CD4-positive, alpha-beta T cell treated with Interleukin-4 for 4 hours (primary cell): ENCODE measurements at places on chromosomes 5 and 9.

GRCh38 chr9:121688146-121688680, 36.8 kb downstream of the DAB2IP start:
- no peak for DNase-seq

- DNase-seq = no peak
Observed at GRCh38 chr9:120677965-120678364, 36.3 kb downstream of the MEGF9 start.

DNA sequence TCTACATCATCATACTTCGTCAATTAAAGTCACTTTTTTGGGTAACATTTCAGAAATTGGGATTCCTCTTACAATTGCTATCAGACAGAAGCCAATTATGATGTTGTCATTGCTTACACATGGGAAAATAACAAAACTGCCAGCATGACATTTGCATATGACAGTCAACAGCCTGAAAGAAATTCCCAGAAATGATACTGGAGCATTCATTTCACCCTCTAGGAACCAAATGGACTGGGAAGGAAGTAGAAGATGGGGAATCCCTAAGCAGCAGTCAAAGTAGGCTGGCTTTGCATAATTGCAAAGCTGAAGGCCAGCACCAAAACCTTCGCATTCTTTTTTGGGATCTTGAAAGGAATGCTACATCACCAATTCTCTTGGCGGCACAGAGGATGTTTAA, 10.7 kb downstream of the HMGCS1 start:
- no peak for DNase-seq

DNA sequence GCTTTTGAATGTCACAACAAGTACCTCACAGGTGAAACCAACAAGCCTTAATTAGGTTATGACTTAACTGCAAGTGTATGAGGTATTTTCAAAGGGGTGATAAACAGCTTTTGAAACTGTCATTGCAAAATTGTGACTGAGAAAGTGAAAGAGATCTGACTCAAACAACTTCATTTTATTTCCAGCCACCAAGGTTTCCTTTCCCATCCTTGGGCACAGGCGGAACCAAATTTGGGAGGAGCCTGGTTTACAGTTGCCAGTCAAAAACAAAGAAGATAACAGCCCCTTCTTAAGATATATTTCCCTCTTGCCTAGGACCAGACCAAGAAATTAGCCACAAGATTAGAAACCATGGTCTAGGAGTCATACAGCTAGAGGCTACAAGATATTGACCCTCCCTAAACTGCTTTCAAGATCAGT, 417.1 kb downstream of the CSNK1G3 start:
- DNase-seq = no peak

DNA sequence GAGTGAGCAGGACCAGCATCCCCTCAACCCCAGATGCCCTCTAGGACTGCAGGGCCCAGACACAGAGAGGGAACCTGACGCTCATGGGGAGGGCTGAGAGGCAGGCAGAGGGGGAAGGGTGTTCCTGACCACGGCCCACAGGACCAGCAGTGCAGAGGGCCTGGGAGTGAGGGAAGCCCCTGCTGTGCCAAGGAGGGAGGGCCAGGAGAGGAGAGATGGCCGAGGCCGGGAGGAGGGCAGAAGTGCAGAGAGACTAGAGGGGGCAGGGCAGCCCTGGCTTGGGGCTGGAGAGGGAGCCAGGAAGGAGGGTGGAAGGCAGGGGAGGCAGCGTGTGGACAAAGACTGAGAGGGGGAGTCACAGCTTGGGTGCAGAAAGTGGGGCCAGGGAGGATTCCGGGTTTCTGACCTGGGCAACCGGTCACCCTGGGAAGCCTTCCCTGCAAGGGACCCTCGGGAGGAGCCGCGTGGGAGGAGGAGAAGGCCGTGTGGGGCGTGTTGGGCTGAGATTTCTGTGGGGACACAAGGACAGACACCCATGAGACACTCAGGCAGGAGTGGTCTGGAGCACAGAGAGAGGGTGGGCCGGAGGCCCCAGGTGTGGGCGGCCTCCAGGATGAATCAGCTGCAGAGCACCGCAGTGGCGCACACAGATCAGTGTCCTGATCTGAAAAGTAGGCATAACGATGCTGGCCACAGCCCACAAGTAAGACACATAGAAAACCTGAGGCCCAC, 117.5 kb downstream of the ADAMTS2 start:
- DNase-seq = no peak

GRCh38 chr5:172731680-172732074, 39.3 kb downstream of the DUSP1 start:
- peak; percentile 27 for DNase-seq

DNA sequence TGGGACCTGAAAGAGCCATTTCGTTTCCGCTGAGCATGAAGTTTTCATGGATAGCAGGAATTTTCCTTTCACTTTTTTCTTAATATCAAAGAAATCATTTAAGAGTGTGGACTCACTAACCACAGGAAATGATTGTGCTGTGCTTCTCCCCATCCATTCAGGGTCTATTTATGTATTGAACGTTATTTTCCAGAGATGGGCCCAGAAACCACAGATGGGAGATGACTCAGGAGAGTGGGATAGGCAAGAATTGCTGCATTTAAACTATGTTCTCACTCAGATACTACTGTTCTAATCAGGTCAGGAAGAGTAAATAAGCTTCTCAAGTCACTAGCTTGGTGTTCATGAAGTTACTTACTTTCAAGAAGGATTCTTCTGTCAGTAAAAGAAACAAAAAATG, 763.8 kb downstream of the DTWD2 start:
- no peak for DNase-seq

DNA sequence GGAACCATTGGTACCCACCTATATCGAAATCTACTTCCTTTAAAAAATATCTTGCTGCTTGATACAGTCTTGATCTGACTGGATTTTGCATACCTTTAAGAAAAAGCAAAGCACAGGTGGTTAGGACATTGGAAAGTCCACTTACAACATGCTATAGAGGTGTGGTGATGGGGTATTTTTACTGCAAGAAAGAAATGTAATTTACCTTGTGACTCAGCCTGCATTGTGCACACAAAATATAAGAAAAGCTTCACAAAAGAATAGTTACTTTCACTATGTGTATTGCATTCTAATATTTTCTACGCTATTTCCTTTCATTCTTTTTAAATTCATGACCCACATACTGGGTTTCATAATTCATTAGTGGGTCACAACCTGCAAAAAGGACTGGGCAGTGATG, 236.2 kb upstream of the RASEF start:
- no peak for DNase-seq

- peak; percentile 6 for DNase-seq
Observed at GRCh38 chr5:1724822-1725602, 74.6 kb downstream of the MRPL36 start.

- DNase-seq = no peak
Observed at GRCh38 chr5:32843531-32843895, 132.4 kb downstream of the NPR3 start.

- DNase-seq = no peak
Observed at GRCh38 chr5:68662804-68663307, 431.0 kb upstream of the SLC30A5 start.

DNA sequence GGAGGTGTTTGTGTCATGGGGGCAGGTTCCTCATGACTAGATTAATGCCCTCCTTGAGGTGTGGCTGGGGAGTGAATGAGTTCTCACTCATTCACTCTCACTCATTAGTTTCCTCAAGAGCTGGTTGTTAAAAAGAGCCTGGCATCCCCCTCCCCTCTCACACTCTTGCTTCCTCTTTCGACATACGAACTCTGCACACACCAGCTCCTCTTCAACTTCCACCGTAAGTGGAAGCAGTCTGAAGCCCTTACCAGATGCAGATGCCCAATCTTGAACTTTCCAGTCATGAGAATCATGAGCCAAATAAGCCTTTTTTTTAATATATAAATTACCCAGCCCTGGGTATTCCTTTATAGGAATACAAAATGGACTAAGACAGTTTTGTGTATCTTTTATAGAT, 82.5 kb downstream of the SPRY4 start:
- no peak for DNase-seq

- DNase-seq = peak; percentile 45
Observed at GRCh38 chr5:87074934-87075541, 192.6 kb upstream of the RASA1 start.

DNA sequence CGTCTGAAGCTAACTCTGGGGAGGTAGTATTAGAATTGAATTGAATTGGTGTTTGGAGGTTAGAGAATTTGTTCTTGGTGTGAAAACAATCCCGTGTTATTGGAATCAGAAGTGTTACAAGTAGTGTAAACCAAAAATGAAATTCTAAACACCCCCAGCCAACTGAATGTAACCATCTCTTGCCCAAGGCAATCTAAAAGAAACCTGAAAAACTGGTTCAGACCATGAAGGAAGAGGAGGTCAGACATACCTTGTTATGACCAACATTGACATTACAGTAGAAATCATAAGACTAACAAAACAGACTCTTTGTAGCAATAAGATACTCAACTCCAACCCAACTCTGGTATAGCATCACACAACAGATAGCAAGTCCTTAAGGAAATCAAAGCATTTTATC, 159.0 kb downstream of the TUSC1 start:
- no peak for DNase-seq

- DNase-seq = no peak
Observed at GRCh38 chr9:87427851-87428506, 69.7 kb upstream of the DAPK1 start.

- DNase-seq = no peak
Observed at GRCh38 chr5:131943916-131944315, 1.5 kb downstream of the MEIKIN start.

DNA sequence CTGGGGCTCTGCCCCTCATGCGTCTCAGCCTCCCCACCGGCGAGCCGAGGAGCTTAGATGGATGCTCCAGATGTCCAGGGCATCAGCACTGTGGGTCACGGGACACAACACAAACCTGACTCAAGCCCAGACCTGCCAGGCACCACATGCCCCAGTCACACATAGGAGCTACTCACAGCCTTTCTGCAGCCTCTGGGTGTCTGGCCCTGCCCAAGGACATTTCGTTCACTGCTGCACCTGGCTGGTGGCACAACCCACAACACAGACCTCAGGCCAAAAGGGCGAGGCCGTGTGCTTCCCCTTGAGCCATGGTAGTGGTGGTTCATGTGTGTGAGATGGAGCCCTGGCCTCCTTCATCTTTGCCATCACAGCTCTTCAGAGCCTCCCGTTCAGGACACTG, 89.6 kb upstream of the FCN2 start:
- DNase-seq = no peak

GRCh38 chr5:180007582-180007981, 64.0 kb downstream of the RNF130 start:
- DNase-seq = no peak

GRCh38 chr5:160468363-160468975, 46.8 kb downstream of the PTTG1 start:
- DNase-seq = no peak

DNA sequence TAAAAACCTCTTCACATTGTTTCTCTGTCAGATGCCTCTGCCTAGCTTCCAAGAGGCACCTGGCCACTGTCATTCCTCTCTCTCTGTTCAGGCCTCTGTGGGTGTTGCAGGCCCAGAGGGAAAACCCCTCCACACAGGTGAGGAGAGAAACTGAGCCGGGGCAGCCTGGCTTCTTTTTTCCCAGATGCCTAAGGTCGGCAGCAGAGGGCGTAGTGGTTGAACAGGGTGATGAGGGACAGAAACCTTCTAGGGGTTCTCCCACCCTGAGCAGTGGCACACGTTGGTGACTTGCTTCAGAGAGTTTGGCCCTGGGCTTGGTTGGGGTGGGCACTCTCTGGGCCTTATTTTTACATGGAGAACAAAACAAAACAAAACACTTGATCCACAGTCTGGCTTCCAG, 12.2 kb downstream of the IL9 start:
- DNase-seq = no peak

GRCh38 chr9:133494636-133495326, 15.9 kb upstream of the SLC2A6 start:
- no peak for DNase-seq

- DNase-seq = no peak
Observed at GRCh38 chr5:77987331-77987730, 211.2 kb upstream of the TBCA start.

- DNase-seq = no peak
Observed at GRCh38 chr5:60958712-60959111, 13.7 kb downstream of the NDUFAF2 start.

GRCh38 chr9:100216178-100216787, 117.2 kb downstream of the INVS start:
- peak; percentile 60 for DNase-seq

DNA sequence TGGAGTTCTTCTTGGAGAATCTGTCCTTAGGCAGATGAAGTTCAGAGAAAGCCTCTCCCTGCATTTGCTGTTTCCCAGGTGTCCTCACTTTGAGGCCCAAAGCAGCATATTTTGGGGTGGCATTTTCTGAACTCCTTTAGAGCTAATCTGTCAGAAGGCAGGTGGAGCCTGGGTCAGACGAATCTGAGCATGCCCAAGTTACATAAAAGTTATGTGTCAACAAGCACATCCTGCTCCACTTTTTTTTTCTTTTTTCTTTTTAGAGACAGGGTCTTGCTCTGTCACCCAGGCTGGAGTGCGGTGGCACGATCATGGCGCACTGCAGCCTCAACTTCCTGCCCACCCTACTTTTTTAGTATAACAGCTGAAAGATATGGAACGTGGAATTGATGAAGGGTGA, 41.3 kb upstream of the HSPA9 start:
- DNase-seq = no peak

GRCh38 chr9:86918556-86918955, 28.8 kb downstream of the GAS1 start:
- DNase-seq = no peak

- no peak for DNase-seq
Observed at GRCh38 chr9:129108805-129109536, 1.6 kb downstream of the CRAT start.

GRCh38 chr5:80149161-80149609, 106.7 kb downstream of the SERINC5 start:
- DNase-seq = no peak

DNA sequence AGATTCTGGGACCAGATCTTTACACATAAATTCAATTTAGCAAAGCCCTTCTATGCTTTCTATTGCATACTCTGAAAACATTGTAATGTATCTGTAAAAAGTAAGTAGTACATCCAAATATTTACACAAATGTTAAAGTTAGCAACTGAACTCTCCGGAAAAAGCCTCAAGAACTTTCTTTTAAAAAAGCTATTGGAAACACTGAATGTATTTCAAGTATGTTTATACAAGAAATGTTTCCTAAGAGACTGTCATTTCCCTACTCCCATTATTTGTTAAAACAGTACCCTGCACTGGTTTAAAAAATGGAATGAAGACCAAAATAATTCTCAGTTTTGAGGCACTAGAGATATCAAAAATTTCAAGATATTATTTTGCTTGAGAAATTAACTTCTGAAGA, 44.8 kb upstream of the TRIM36 start:
- no peak for DNase-seq

- no peak for DNase-seq
Observed at GRCh38 chr9:38066914-38067858, 1.8 kb downstream of the SHB start.

DNA sequence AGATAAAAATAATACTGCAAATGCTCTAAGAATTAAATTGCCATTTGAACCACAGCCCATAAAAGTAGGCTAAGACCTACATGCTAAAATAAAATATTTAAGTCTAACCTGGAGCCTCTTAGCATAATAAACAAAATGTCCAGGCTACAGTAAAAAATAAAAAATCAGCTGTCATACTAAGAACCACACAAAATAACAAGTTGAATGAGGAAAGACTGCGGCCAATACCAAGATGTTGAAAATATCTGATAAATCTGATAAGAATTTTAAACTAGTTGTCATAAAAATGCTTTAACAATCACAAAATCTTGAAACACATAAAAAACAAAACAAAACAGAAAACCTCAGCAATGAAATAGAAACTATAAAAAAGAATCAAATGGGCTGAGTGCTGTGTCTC, 336.9 kb upstream of the MSX2 start:
- DNase-seq = no peak
